Central memory CD8-positive, alpha-beta T cell (primary cell): ENCODE measurements at places on chromosomes 7 and 10.

- DNase-seq = no peak
Observed at GRCh38 chr10:11961771-11962170, 80.8 kb downstream of the UPF2 start.

GRCh38 chr7:134962270-134962780 is 24.0 kb upstream of the AGBL3 start:
- no peak for DNase-seq

GRCh38 chr10:42367532-42368230 is 270.7 kb downstream of the ZNF33B start:
- no peak for DNase-seq

DNA sequence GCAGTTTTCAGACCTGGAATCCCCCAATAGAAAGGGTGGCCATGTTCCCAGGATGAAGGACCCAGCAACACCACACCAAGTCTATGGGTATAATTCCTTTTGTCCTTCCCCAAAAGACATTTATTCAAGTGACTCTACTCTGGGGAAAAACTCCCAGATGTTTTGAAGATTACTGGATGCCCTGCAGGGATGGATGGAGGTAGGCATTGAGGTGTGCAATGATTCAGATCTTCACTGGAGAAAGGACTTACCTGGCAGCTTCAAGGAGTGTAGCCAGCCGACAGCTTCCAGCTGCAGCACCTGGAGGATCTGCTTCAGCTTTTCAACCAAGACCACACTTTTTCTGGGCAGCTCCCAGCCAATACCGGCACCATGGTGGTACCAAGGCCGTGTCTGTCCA is 172.0 kb downstream of the BAMBI start:
- no peak for DNase-seq

DNA sequence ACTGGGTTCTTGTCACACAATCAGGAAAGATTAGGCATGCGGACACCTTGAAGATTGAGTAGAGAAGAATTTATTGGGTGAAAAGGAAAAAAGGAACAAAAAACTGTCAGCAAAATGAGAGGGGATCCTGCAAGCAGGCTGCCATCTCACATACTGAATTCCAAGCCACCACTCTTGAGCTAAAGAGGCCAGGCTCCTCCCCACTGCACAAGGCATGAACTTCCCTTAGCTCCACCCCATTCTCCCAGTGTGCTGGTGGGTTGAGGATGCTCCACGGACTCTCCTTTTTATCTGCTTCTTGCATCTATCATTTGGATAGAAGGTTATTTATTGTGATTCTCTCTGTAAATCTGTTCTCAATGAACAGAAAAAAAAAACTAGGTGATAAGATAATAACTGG is 79.6 kb downstream of the ANKRD7 start:
- no peak for DNase-seq

GRCh38 chr7:29035044-29035740 is 77.1 kb upstream of the TRIL start:
- no peak for DNase-seq

DNA sequence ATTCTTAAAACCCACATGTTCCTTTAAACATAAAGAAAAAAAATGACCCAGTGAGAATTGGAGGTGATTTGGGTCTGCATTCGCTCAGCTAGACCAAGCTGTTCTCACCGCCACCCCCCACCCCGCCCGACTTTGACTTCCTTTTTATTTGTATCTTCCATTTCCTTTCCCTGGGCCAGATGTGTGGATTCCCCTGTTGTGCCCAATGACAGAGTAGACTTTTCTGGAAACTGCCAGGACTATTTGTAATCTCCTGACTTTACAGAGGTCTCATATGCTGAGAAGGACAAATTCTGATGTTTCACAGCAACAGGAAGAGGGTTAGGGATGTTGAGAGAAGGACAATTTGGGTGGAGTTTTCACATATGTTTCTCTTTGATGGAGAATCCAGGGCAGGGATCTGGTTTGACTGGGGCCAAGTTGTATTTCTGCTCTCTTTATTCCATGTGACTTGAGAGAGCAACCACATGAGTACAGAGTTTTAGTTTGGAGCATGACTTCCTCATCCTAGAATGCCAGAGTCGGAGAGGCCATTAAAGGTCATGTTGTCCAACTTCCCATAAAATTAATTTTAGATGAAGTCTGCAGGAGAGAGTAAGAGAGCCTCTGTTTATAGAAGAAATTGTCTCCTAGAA is 1023.2 kb downstream of the LRMDA start:
- DNase-seq = no peak

GRCh38 chr7:76202666-76203030 is 952 bp downstream of the SRRM3 start:
- no peak for DNase-seq

DNA sequence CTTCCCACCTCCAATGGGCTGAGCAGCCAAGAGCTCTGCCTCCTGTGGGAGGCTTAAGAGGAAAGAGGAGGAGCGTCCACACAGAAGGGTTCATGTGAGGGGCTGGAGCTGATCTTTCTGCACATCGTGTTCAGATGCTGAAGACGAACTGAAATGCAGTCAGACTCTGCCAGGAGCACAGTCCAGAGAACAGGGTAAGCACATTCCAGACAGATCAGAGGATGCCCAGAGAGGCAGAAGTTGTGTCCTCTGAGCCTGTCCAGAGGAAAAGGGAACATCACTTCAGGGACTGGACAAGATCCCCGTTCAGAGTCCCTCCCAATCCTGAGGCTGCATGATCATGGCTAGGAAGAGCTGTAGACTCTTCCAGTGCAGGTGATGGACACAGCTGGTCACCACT is 72.9 kb downstream of the ITIH5 start:
- no peak for DNase-seq

DNA sequence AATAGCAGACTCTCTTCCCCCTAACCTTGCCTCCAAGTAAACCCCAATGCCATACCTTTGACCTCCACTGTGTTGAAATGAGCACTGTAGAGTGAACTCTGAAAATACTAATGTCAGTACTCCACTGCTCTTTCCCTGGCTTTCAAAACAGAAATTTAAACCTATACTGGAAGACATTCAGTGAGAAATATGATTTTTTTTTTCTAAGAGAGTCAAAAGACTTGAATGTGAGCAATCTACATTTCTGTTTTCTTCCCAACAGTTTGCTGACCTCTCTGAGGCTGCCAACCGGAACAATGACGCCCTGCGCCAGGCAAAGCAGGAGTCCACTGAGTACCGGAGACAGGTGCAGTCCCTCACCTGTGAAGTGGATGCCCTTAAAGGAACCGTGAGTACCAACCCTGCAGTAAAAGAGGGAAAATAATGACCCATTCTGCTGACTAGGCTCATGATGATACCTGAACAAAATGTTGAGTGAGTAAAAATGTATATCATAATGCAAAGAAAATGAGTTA is 6.4 kb downstream of the VIM start:
- no peak for DNase-seq

GRCh38 chr7:85529831-85530230 is 343.0 kb upstream of the SEMA3D start:
- no peak for DNase-seq

- no peak for DNase-seq
Observed at GRCh38 chr7:86931439-86931838, 128.0 kb downstream of the ELAPOR2 start.

- DNase-seq = no peak
Observed at GRCh38 chr10:7889947-7890542, 71.7 kb downstream of the TAF3 start.

DNA sequence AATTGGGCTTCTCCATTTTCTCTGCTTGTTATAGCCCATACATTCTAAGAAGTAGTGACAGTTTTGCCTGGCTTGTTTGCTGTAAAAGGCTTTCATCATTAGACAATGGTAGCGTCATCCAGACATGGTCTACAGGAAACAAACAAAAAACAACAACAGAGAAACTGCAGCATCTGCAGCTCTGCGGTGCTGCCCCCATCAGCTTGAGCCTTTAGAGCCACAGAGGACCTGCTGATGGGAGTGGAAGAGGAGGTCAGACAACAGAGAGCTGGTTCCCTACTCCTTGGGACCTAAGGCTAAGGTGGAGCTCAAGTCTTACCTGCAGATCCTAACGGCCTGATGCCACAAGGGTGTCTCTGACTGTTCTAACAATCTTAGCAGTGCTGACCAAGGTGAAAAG is 3.1 kb downstream of the INA start:
- DNase-seq = no peak

- DNase-seq = no peak
Observed at GRCh38 chr7:99090771-99091542, 53.0 kb downstream of the SMURF1 start.

DNA sequence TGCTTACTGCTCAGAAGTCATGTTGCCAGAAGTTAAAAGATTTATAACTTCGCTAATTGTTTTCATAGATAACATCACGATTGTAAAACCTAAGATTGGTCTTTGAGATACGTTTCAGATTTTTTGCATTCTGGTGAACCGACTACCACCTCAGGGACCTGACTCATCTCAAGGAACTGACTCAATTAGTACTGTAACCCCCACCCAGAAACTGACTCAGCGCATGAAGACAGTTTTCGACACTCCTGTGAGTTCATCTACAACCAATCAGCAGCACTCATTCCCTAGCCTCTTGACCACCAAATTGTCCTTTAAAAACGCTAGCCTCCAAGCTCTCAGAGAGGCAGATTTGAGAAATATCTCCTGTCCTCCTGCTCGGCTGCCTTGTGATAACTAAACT is 72.3 kb downstream of the ELMO1 start:
- DNase-seq = no peak

- no peak for DNase-seq
Observed at GRCh38 chr7:115689941-115690340, 340.6 kb downstream of the TFEC start.

- DNase-seq = peak; percentile 28
Observed at GRCh38 chr7:35624299-35625186, 70.4 kb downstream of the HERPUD2 start.

DNA sequence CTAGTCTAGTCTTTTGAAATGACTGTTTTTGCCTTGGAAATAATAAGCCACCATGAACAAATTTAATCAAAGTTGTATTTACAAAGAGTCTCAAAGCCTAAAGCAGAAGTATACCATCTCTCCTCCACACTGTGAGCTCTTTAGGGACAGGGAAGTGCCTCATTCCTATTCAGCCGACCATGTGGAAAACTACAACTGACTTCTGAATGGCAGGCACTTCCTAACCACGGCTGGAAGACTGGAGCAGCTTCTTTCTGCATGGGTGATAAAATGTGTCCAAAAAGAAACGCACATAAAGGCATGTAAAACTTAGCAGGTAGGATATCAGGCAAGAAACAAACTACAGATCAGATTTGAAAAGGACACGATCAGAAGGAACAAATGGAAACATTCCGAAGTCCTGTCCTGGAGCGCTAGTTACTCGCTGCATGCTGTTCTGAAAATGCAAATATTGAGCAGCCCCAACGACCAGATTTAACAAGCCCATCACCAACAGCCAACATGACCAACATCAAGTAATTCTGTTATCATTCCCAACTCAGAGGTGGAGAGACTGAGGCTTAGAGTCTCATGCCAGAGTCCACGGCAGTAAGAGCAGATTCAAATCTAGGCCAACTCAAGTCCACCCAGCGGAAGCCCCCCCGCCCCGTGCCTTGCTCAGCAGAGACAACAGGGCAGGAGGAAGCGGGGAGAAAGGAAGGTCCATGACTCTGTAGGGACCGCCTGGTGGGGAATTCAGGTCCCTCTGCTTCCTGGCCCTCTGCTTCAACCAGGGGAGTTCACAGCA is 26.5 kb downstream of the CTBP2 start:
- no peak for DNase-seq

DNA sequence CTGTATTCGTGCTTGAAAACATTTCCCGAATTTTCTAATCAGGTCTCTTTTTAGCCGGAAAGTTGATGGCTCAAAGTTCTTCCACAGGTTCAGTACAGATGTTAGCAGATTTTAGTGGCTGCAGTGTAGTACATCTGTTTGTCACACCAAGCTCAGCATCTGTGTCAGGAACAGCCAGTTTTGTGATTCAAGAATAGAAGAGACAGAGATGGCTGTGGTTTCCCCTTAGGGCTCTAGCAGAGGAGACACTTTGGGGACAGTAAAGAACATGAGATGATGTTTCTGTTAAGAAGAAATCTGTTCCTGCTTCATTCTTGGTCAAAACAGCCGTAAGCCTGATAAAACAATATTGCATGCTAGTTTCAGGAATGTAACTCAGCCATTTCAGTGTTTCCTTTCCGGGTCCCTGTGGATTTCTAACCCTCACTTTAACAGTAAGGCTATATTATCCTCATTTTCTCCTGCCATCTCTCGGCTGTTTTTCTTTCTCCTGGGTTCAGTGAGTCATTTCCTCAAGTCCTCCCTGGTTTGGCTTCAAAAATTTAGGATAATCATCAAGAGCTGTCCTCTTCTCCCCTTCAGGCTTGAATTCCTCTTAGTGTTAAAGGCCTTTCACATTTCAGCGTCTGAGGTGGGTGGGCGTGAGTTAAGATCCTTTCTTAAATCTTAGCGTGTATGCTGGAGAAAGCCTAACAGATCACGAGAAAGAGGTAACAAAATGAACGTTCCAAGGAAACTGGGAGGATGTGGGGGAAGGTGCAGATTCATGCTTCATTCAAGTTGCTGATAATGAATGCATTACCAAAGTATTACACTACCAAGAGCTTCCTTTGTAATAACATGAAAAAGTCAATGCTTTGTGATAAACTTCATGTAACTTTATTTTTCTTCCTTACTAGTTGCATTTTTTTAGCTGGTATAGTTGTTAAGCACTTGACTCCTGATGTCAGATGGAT is 37.1 kb upstream of the BICC1 start:
- DNase-seq = no peak

DNA sequence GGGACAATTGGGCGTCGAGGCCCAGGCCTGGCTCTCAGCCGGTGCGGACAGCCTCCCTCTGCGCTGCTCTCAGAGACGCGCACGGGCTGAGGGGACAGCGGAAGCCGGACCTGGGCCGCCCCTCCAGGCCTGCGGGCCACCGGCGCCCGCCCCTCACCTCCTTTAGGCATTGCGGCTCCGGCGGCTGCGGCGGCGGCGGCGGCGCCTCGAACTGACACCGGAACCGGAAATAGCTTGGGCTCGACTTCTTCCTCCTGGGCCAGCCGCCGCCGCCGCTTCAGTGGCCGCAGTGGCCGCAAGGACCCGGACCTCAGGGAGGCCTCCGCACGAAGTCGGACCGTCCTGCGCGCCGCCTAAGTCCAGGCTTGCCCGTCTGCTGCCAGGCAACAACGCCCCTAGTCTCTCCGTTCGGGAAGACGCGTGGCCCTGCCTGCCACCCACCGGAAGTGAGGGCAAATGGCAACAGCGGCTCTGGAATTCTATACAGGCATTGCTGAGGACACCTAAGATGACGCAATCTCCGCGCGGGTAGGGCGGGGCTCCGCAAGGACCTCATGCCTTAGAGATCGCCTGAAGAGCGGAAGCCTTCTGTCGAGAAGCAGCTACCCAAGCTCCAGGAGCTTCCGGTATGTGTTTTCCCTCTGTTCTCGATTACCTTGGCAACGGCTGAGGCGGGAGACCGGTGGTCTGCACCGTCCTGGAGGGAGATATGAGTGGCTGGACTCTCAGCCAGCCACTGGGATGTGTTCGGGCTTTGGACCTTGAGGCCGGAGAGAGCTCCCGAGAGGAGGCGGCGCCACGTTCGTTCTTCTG is at the start of the genes BUD31 and PDAP1:
BUD31 (plus strand) TSS at position 591 of the 813 bp plus-strand sequence. CDS start 2,124 bp downstream, outside the sequence.
PDAP1 (minus strand) TSS at position 219 of the 813 bp plus-strand sequence; CDS start at position 170, 49 bp downstream.
- DNase-seq = peak; percentile 97

- peak; percentile 35 for DNase-seq
Observed at GRCh38 chr7:155380221-155380861, 77.6 kb upstream of the EN2 start.

- DNase-seq = no peak
Observed at GRCh38 chr7:151125470-151125845, 39.2 kb downstream of the AGAP3 start.
